CD8-positive, alpha-beta memory T cell (primary cell): ENCODE measurements at places on chromosomes 16 and 17. TPM values are rescaled to one million over a fixed set of nuclear protein-coding genes. Genes with fewer than 3 reads are reported as not detected.

TMC8 gene
- 117 TPM for total RNA-seq

MYH8 gene
- not detected for total RNA-seq

BCL6B gene
- total RNA-seq = 0.59 TPM

DNA sequence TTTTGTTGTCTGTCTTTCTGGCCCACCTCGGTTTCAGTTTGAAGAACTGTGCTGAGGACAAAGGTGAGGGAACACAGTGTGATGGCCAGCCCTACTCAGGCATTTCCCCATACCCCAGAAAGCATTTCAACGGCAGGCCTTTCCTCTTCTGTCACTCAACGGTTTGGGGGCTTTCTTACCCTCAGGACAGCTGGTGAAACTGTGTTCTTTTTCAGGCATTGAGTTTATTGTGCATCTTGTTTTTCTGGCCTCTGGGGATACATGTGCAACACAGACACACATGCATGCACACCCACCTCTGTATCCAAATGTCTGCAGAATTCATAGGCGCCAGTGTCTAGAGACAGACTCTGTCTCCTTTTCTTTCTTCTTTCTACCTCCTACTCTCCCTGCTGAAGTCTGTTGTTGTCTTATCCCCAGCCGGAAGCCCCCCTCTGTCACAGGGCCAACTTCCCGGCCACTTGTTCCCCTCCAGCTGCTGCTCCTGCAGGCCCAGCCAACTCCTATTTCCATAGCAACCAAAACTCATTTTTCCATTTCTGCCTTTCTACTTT lies 17.0 kb downstream of the CHD9 start:
- no peaks in the 10 kb centered on the region for H3K27me3 ChIP-seq
- no peak overlapping the region for H3K27ac ChIP-seq
- no peak for DNase-seq
- H3K36me3 ChIP-seq = no peaks in the 10 kb centered on the region
- peaks cover 24% of the 10 kb centered on the region for H3K4me1 ChIP-seq

GRCh38 chr16:80027007-80027965 lies 426.7 kb upstream of the MAF start:
- H3K4me3 ChIP-seq = no peak overlapping the region
- no peaks in the 10 kb centered on the region for H3K36me3 ChIP-seq
- peak; percentile 1 for DNase-seq
- no peaks in the 10 kb centered on the region for H3K4me1 ChIP-seq
- H3K27ac ChIP-seq = no peak overlapping the region

GRCh38 chr17:28744104-28744971 lies 527 bp downstream of the TRAF4 start:
- H3K4me1 ChIP-seq = peaks cover 29% of the 10 kb centered on the region
- no peaks in the 10 kb centered on the region for H3K27me3 ChIP-seq
- no peaks in the 10 kb centered on the region for H3K36me3 ChIP-seq
- H3K4me3 ChIP-seq = peak overlapping the region; percentile 91

DNA sequence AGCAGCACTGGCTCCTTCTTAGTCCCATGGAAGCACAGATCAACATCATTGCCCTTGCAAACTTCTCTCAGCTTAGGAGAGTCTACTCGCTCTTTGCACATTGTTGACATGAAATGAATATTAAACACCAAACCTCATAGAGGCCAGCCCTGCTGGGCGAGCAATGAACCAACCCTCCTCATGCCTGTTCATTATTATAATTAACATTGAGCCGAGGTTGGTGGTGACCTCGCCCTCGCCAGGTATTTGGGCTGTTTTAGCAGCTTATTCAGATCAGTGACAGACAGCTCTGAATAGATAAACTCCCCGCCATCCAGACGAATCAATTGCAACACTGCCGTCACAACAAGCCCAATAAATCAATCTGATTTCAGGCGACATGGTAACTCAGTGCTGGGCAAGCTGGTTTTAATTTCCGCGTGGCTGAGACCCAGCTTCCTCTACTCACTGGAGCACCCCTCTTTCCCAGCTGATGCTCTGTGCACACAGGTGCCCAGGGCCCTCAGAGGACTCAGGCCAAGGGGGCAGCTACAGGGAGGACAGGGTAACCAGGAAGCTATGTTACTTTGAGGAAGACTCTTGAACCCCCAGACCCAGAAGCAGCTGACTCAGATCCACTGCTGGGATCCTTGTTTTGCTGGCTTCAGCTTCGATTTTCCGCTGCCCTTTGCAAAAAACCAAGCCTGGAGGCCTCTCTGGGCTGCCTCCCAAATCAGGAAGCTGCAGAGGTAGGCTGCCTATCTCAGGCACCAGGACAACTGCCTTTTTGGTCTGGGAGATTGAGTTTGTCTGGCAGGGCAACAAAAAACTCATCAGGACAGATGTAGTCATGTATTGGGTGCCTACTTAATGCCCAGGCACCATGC lies 10.7 kb upstream of the SEZ6 start:
- no peaks in the 10 kb centered on the region for H3K36me3 ChIP-seq
- H3K27ac ChIP-seq = no peak overlapping the region
- peaks cover 5% of the 10 kb centered on the region for H3K4me1 ChIP-seq
- peaks cover 16% of the 10 kb centered on the region for H3K27me3 ChIP-seq
